ENCODE measurements at places on chromosomes 3 and 15.

GRCh38 chr15:65824031-65824743 is 32.1 kb upstream of the DENND4A start:
- peak; percentile 59 for DNase-seq

GRCh38 chr15:51982770-51983103 is 11.2 kb upstream of the LEO1 start:
- no peak for DNase-seq

GRCh38 chr15:31325595-31326155 is 960 bp upstream of the KLF13 start:
- DNase-seq = peak; percentile 43

- DNase-seq = no peak
Measured at GRCh38 chr3:135633078-135633477, 332.4 kb upstream of the PPP2R3A start.

- no peak for DNase-seq
Measured at GRCh38 chr3:190339130-190339529, 16.9 kb upstream of the CLDN1 start.

GRCh38 chr15:39623529-39623931 is 42.7 kb downstream of the THBS1 start:
- no peak for DNase-seq

GRCh38 chr15:66994927-66995656 is 70.3 kb upstream of the SMAD3 start:
- DNase-seq = no peak

DNA sequence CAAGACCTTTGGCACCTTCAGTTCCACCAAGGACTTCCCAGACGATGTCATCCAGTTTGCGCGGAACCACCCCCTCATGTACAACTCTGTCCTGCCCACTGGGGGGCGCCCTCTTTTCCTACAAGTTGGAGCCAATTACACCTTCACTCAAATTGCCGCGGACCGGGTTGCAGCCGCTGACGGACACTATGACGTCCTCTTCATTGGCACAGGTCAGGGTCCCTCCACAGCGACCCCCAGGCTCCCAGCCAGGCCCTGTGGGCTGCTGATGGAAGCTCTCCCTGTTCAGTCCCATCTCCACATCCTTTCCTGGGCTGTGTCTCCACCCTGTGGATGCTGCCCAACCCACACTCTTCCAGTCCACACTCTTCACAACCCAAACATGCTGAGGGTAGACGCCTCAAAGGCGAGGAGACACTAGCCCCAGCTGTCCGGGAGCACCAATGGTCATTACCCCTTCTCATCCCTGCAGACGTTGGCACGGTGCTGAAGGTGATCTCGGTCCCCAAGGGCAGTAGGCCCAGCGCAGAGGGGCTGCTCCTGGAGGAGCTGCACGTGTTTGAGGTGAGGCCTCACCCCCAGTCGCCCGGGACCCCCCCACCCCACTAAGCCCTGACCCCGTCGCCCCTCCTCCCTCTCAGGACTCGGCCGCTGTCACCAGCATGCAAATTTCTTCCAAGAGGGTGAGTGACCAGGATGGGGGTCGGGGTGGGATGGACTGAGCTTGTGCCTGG is 4.3 kb upstream of the LSMEM2 start:
- DNase-seq = peak; percentile 81

GRCh38 chr15:83110381-83110780 is 2.9 kb downstream of the TM6SF1 start:
- DNase-seq = no peak

GRCh38 chr3:120350401-120350941 is 1.3 kb upstream of the LRRC58 start:
- DNase-seq = no peak

- DNase-seq = peak; percentile 74
Measured at GRCh38 chr3:48194446-48195071, 6.3 kb upstream of the CDC25A start.

DNA sequence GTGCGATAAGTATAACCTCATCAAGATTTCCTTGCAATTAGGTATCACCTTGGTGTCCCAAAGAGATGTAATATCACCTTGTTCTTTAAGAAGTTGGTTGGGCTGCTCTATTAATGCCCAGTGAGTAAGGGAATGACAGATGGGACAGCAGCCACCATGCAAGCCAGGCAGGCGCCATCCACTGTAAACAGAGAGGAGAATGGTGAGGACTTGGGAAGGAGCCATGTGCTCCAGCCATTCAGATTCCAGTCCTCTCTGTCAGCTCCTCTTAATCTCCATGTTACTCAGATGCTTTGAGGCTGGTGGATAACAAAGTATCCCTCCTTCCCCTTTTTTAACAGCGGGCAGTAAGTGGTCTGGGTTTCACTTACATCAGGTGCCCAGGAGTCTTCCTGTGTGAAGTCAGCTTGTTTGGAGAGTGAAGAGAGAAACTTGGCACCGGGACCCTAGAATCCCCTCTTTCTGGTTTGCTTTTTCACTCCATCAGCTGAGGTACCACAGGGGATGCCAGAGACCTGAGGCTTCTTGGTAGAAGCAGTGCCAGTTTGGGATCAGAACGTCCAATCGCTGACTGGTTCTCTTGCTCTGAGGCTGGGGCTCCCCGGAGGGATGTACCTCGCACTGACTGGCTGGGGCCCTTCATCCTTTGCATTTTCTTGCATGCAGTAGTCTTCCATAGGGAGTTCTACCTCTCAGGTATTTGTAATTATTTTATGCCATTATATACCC is 29.5 kb downstream of the SLCO3A1 start:
- DNase-seq = no peak

DNA sequence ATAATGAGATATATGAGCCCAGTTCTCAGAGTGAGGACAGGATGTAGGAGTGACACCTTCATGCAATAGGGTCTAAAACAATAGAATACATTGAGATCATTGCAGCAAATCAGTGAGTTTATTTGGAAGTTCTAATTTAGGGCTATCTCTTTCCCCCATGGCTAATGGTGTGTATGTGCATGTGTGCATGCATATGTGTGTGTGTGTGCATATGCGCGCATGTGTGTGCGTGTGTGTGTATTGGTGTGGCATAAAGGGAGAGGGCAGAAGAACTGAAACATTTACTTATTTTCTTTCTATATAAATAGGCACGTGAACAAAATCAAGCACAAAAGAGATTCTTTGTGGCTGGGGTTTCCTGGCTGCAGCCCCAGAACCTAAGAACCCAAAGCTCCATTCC is 115.7 kb upstream of the VEPH1 start:
- DNase-seq = no peak

DNA sequence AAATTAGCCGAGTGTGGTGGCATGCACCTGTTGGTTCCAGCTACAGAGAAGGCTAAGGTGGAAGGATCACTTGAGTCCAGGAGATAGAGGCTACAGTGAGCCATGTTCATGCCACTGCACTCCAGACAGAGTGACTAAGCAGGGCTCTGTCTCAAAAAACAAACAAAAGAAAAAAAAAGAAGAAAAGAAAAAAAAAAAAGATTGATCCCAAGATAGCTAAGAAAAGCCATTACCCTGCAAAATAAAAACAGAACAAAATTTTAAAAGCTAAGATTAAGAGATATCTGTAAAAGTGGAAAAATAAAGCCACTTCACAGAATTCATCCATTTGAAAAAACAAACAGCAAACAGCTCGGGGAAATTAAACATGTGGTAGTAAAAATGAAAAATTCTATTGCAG is 23.8 kb downstream of the LRRC2 start:
- DNase-seq = no peak

DNA sequence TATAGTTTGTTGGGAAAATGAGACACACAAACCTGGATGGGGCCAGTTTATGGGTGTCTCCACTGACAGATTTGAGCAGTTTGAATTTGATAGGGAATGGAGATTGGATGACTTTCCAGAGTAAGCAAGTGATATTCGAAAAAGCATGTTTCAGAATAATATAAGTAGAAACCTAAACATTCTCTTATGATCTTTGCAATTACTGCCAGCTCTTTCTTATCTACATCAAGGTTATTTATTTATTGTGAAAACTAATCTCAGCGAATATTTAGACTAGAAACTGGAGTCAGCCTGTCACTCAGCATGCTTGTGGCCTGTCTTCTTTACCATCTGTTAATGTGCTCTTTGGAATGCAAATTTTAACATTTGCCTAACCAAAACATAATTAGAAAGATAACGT is 57.8 kb upstream of the SPPL2A start:
- DNase-seq = no peak

- no peak for DNase-seq
Measured at GRCh38 chr3:64161481-64161952, 63.7 kb downstream of the PRICKLE2 start.

GRCh38 chr15:92833493-92834271 is 66.4 kb upstream of the CHD2 start:
- no peak for DNase-seq

- DNase-seq = no peak
Measured at GRCh38 chr3:46025139-46025538, 2.1 kb downstream of the XCR1 start.

- no peak for DNase-seq
Measured at GRCh38 chr3:126304704-126305103, 52.5 kb downstream of the KLF15 start.

DNA sequence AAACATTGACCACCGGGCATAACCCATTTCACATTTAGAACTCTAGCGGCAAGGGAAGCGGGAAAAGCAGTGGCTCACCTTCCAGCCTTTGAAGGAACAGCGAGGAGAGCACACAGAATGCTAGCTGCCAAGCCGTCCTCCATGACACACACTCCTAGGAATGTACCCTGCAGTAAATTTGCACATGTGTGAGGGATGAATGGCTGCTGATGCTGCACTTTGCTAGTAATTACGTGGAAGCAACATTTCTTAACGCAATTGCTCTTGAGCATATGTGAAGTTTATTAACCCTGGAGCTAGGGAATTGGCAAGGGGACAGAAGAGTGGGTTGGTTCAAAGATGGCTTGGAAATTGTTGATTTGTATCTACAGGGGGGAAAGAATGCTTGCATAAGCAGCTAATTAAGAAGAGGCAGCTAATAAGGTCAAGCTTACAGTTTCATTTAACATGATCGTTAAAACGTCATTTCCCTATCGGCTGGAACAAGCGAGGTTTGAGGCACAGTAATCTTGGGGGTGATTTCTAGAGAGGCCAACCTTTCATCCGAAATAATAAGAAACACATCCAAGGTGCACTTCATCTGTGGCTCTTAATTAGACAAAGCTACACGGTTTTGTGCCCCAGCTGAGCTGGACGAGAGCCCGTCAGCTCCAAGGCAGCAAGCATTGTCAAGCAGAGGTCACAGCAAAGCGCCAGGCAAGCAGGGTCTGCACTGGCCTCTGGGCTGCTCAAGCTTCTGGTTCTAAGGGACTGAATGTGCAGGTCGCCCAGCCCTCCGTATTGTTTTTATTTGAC is 123.4 kb downstream of the CHSY1 start:
- no peak for DNase-seq

DNA sequence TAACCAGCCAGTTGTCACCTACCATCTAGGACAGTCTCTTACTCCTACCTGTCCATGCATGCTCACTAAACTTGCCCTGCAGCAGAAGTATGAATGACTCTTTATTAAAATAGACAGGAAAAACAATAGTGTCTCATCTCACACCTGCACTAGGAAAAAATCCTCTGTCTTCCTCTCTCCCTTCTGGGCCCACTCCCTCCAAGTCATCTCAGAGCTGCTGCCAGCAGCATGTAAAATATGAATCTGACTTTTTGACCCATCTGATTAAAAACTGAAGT is 93.5 kb upstream of the THBS1 start:
- DNase-seq = no peak

- no peak for DNase-seq
Measured at GRCh38 chr3:49120096-49120437, 556 bp downstream of the USP19 start.

- DNase-seq = peak; percentile 53
Measured at GRCh38 chr3:35659768-35660167, 20.4 kb downstream of the ARPP21 start.

DNA sequence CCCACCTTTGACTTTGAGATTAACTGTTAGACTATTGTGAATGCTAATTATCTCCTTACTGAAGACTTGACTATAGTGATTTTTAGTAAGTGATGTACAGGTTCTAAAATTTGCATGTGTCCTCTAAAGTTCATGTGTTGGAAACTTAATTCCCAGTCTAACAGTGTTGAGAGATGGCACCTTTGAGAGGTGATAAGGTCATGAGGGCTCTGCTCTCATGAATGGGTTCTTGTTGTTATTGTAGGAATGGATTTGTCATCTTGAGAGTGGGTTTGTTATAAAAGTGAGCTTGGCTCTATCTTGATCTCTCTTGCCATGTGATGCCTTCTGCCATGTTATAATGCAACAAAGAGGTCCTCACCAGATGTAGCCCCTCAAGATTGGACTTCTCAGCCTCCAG is 18.9 kb upstream of the LMOD3 start:
- no peak for DNase-seq

GRCh38 chr3:30156586-30157498 is 449.6 kb upstream of the TGFBR2 start:
- no peak for DNase-seq

GRCh38 chr3:47617086-47618010 is 38.7 kb upstream of the CSPG5 start:
- DNase-seq = no peak

GRCh38 chr3:52792413-52792812 is 2.2 kb upstream of the ITIH3 start:
- no peak for DNase-seq

DNA sequence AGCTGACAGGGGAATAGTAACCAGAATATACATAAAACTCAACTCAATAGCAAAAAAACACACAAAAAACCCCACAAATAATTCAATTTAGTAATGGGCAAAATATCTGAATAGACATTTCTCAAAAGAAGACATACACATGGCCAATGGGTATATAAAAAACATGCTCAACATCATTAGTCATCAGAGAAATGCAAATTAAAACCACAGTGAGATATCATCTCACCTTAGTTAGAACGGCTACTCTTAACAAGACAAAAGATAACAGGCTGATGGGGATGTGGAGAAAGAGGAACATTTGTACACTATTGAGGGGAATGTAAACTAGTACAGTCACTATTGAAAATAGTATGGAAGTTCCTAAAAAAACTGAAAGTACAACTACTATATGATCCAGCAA is 678.6 kb downstream of the MECOM start:
- no peak for DNase-seq

- no peak for DNase-seq
Measured at GRCh38 chr15:74648051-74648842, 32.6 kb downstream of the CLK3 start.

DNA sequence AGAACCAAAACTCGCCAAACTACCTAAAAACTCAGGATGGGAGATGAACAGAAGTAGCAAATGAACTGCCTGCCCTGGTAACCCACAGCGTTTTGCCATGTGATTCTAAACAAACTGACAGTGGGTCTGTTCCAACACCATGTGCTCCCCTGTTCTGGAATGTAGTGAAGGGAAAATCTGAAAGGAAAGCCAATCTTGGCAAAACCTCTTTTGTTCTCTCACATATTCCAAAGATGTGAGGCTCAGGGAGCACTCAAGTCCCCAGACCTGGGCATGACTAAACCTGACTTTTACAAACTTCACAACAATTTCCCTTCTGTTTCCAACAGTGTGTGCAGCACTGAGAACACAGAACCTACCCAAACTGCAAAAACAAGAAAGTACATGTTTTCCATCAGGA is 116.1 kb downstream of the IMPG2 start:
- DNase-seq = no peak

GRCh38 chr3:98784666-98785600 is 21.8 kb downstream of the ST3GAL6 start:
- no peak for DNase-seq

GRCh38 chr3:69739204-69740102 is at the start of gene MITF:
MITF (plus strand) TSS chr3:69739464; CDS start chr3:69739598, 134 bp downstream.
- peak; percentile 91 for DNase-seq

GRCh38 chr3:16252988-16253387 is 11.8 kb downstream of the DPH3 start:
- DNase-seq = no peak

- DNase-seq = no peak
Measured at GRCh38 chr3:41118461-41119390, 80.6 kb upstream of the CTNNB1 start.

- DNase-seq = no peak
Measured at GRCh38 chr3:168782193-168782592, 686.5 kb upstream of the GOLIM4 start.
